Tibial nerve (tissue), 4 donors: ENCODE measurements at places on chromosomes 4 and X. TPM values are rescaled to one million over a fixed set of nuclear protein-coding genes. Genes with fewer than 3 reads are reported as not detected.

The STAP1 gene
- total RNA-seq, result not detected

The TRPC5OS gene
- total RNA-seq, result not detected

The PRR32 gene
- total RNA-seq, result not detected

DNA sequence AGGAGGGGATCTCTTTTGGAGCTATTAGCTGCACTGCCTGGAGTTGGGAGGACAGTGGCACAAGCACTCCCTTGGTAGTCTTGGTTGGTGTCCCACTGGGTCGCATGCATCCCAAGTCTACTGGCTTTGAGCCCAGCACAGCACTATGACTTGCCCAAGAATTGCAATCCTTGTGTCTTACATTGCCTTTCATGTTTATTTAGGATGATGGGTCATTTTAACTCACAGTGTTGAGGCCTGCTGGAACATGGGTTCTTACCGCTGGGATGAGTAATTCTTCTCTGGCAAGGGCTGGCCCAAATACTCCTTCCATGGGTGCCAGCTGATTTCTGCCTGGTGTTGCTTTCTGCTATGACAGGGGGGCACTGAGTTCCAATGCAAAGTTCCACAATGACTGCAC is 185.5 kb downstream of the TEX13C start:
- no peaks in the 10 kb centered on the region for H3K4me1 ChIP-seq
- no peak for DNase-seq
- H3K36me3 ChIP-seq, result no peaks in the 10 kb centered on the region
- no peak overlapping the region for H3K27ac ChIP-seq
- no peak overlapping the region for H3K4me3 ChIP-seq

DNA sequence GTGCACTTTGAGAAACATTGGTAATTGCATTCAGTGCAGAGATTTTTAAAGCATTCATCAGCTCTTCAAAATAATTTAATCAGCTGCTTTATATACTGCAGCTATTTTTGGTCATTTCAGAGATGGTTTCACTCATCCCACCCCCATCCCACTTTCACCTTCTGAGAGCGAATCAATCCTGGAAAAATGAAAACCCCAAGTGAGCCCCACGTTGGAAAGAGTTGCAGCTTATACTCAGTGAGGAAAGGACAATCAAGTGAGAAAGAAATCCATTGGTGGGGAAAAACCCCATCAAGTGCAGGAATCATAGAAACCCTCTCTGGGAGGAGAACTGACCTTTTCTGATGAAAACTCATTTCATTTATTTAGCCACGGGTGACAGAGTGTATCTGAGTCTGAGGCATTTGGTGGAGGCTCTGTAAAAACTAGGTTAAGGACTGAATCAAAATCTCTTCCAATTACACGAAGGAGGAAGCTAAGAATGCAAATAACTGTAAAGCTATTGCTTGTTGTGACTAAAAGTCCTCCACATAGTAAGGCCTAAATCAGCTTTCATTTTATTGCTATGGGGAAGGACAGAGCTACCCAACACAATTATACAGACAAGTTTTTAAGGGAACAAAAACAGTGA is 240.4 kb upstream of the PGRMC2 start:
- H3K36me3 ChIP-seq, result no peaks in the 10 kb centered on the region
- H3K4me1 ChIP-seq, result no peaks in the 10 kb centered on the region
- H3K4me3 ChIP-seq, result no peak overlapping the region

GRCh38 chr4:10582059-10582686 is 102.4 kb downstream of the CLNK start:
- no peaks in the 10 kb centered on the region for H3K36me3 ChIP-seq
- no peaks in the 10 kb centered on the region for H3K27me3 ChIP-seq
- H3K4me3 ChIP-seq, result no peak overlapping the region

DNA sequence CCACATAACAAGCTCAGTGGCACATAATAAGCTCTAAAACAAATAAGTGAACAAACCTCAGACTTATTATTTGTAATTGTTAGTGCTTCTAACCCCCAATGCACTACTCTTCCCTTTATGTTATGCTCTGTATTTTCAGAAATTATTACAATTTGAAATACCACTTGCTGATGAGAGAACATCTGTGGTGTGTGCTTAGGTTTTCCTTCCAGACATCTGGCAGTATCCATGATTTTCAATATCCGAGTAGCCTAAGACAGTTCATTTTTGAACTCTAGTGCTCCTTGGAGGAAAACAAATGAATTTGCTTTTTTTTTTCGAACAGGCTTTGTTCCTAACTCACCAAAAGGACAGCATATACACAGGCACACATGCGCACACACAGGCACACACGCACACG is 278.7 kb upstream of the CLNK start:
- H3K27me3 ChIP-seq, result no peaks in the 10 kb centered on the region
- peaks cover 7% of the 10 kb centered on the region for H3K4me1 ChIP-seq
- no peaks in the 10 kb centered on the region for H3K36me3 ChIP-seq
- no peak for DNase-seq

DNA sequence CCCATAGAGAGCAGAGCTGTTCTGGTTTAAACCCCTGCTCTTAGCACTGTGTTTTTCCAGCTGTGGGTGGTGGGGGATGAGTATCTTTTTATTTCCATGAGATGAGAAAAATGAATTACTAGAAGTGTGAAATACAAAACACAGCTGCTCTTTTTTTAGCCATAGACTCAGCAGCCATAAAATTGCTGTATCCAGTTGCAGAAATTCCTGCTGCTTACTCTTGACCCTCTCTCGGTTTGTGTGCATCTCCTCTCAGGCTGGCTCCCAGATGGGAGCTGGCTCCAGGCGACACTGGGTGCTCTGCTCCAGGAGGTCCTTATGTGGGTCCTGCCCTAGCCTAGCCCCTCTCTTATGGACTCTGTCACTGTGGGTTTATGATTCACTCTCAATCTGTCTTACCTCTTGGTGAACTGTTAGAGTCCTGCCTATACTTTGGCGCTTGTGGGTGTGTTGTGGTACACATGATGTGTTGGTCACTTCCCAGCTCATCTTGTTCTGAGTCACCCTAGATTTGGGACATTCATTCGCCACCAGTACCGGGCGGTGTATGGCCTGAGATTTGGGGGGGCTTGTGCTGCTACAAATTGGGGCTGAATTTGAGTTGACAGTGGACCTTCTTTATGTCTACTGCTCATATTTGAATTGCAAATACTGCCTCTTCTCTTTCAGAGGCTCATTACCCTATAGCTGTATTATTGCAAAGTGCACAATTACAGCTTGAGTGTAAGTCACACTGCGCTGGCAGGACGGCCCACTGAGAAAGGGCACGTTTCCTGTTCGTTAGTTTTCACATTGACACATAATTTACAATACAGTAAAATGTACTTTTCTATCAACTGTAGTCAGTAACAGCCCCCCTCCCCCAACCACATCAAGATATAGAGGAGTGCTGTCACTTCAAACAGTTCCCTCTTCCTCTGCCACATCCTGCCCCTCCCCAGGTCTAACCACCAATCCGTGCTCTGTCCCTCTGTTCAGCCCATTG is 46.9 kb upstream of the MSANTD1 start:
- no peak for DNase-seq
- peaks cover 75% of the 10 kb centered on the region for H3K36me3 ChIP-seq
- no peaks in the 10 kb centered on the region for H3K27me3 ChIP-seq

DNA sequence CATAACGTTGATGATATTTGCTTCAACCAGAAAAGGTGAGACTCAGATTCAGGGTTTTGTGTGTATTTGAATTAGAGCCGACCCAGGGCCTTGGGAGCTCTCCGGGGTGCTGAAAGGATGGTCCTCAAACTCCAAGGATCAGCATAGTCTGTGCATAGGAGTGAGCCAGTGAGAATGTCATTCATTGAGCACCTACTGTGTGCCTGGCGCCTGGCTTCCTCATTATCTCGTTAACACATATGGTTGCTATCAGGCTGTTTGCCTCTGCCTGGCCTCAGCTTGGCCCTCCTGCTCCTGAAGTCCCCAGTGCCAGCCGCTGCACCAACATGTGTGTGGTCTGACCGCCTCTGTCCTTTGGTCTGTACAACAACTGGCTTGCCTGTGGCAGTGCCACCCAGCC is 25.1 kb upstream of the JAKMIP1 start:
- no peak for DNase-seq
- no peak overlapping the region for H3K27ac ChIP-seq
- no peak overlapping the region for H3K4me3 ChIP-seq
- H3K27me3 ChIP-seq, result peaks cover 30% of the 10 kb centered on the region
- H3K36me3 ChIP-seq, result no peaks in the 10 kb centered on the region
- no peaks in the 10 kb centered on the region for H3K4me1 ChIP-seq

DNA sequence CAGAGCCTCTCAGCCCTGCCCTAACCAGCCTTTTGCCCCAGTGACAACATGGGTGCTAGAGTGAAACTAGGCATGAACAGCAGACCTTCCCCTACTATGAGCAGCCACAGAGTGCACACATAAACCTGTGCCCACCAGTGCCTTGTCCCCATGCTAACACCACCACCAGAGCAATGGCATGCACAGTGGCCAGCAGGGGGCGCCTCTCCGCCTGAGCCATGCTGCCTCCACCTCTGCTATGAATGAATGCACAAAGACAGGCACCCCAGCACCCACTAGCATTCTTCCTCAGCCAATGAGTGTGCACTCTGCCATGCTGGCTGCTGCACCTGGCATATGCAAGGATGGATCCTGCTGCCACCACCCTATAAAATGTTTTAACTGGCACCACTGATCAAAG is 286.9 kb upstream of the FGF16 start:
- no peak for DNase-seq
- H3K4me1 ChIP-seq, result no peaks in the 10 kb centered on the region
- H3K27ac ChIP-seq, result no peak overlapping the region
- no peak overlapping the region for H3K4me3 ChIP-seq
- H3K36me3 ChIP-seq, result no peaks in the 10 kb centered on the region

DNA sequence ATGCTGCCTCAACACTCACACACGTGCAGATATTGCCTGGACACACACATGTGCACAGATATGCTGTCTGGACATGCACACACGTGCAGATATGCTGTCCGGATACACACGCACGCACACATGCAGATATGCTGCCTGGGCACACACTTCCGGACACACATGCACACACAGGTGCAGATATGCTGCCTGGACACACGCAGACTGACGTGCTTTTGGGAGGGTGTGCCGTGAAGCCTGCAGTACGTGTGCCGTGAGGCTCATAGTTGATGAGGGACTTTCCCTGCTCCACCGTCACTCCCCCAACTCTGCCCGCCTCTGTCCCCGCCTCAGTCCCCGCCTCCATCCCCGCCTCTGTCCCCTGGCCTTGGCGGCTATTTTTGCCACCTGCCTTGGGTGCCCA is 14.7 kb downstream of the FGFRL1 start:
- no peaks in the 10 kb centered on the region for H3K4me1 ChIP-seq
- H3K27me3 ChIP-seq, result no peaks in the 10 kb centered on the region
- no peak overlapping the region for H3K4me3 ChIP-seq

DNA sequence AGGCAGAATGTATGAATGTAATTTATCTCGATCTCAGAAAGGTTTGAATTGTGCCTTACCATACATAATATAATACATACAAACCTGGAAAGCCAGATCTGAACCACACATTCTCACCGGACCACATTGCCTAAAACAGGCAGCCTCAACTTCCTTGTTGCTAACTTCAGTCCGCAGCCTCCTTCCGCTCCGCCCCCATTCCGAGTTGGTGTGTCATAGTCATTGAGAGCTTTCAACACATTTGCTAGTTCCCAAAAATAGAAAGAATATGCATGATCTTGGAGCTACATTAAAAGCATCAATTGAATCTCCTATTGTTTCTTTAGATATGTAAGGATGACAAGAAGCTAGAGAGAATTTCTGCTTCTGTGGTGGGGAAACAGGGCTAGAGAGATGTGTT is 127.2 kb downstream of the ARHGEF9 start:
- H3K4me3 ChIP-seq, result no peak overlapping the region
- no peaks in the 10 kb centered on the region for H3K4me1 ChIP-seq

DNA sequence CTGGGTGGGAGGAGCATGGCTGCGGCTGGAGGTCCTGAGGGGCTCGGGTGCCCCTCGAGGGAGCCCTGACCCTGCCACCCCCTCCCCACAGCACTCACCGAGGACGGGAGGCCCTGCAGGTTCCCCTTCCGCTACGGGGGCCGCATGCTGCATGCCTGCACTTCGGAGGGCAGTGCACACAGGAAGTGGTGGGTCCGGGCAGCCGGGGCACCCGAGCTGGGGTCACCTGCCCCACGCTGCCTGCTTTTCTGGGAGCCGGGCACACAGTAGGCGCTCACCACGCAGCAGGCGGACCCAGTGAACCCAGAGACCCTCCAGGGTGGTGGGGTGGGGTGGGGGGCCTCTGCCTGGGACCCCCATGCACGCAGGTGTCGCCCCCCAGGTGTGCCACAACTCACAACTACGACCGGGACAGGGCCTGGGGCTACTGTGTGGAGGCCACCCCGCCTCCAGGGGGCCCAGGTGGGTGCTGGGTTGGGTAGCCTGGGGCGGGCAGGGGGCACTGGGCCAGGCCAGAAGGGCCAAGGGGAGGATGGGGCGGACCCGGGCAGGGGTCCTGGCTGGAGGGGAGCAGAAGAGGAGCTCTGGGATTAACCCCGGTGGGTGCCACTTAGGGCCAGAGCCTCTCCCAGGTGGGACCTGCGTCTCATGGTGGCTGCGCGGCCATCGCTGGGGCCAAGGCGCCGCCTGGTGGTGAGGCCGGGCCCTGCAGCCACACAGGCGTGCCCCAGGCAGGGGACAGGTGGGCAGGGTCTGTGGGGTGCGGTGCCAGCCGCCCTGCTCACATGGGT is 1.4 kb downstream of the HGFAC start:
- peaks cover 5% of the 10 kb centered on the region for H3K4me1 ChIP-seq
- H3K27ac ChIP-seq, result no peak overlapping the region

- no peaks in the 10 kb centered on the region for H3K27me3 ChIP-seq
- H3K36me3 ChIP-seq, result no peaks in the 10 kb centered on the region
- no peak overlapping the region for H3K4me3 ChIP-seq
- no peaks in the 10 kb centered on the region for H3K4me1 ChIP-seq
- no peak for DNase-seq
These were observed 25.1 kb downstream of the XIAP start for GRCh38 chrX:123884809-123885408.

DNA sequence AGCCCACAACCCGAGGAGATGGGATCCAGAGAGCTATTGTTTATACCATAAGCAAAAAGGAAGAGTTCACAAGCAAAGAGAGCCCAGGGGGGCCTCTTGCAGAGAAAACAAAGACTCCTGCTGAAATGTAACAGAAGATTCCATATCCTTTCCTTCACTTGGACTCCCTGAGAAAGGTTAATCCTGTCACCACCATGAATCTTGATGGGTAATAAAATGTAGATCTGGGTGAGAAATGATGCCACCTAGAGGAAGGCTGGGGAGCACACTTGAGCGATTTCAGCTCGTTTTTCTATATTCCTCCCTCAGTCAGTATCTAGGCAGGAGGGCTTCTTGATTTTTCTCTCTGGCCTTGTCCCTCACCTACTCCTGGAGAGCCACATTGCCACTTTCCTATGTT is 10.2 kb upstream of the KCNE5 start:
- no peak for DNase-seq
- no peaks in the 10 kb centered on the region for H3K4me1 ChIP-seq
- H3K4me3 ChIP-seq, result no peak overlapping the region
- no peak overlapping the region for H3K27ac ChIP-seq
- H3K36me3 ChIP-seq, result no peaks in the 10 kb centered on the region
- H3K27me3 ChIP-seq, result no peaks in the 10 kb centered on the region

GRCh38 chrX:49129427-49129826 is 5.9 kb upstream of the GPKOW start:
- no peak overlapping the region for H3K4me3 ChIP-seq
- no peaks in the 10 kb centered on the region for H3K27me3 ChIP-seq
- no peak for DNase-seq
- no peak overlapping the region for H3K27ac ChIP-seq
- H3K4me1 ChIP-seq, result no peaks in the 10 kb centered on the region
- no peaks in the 10 kb centered on the region for H3K36me3 ChIP-seq
